ENCODE measurements at places on chromosomes 6 and 20.

DNA sequence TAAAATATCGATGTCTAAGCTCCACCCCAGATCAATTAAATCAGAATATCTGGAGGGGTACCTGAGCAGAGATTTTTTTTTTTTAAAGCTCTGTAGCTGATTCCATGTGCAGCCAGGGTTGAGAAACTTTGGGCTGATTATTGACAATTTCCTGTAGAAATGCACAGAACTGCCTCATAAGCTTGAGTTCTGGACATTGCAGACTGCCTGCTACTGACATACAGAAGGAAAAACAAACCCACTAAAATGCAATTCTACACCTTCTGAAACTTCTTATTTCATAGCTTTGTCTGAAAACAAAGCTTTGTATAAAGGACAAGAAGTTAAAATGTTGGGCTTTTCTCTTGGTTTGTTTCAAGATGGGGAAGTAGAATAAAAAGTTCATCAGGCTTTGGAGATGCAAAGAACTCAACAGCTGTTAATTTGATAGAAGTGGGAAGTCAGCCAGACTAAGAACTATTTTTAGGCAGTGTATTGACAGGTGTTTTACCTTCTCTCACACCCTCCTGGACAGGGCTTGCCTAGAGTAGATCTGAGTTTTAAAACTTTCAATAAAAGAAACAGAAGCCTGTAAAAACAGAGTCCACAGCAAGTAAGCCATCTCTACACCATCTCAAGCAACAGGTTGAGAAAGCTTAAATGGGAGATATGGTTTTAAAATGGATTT, 147.7 kb downstream of the KCNQ5 start:
- no peaks in the 10 kb centered on the region for H3K4me1 ChIP-seq
- no peak for DNase-seq
- no peaks in the 10 kb centered on the region for H3K36me3 ChIP-seq
- H3K27ac ChIP-seq, result no peak overlapping the region
- no peak overlapping the region for H3K4me3 ChIP-seq

- H3K4me3 ChIP-seq, result no peak overlapping the region
- H3K27ac ChIP-seq, result no peak overlapping the region
- H3K4me1 ChIP-seq, result no peaks in the 10 kb centered on the region
- H3K27me3 ChIP-seq, result no peaks in the 10 kb centered on the region
- H3K36me3 ChIP-seq, result no peaks in the 10 kb centered on the region
Observed at GRCh38 chr20:44945261-44945660, 14.9 kb downstream of the TOMM34 start.

- DNase-seq, result no peak
- H3K27ac ChIP-seq, result no peak overlapping the region
- H3K4me1 ChIP-seq, result no peaks in the 10 kb centered on the region
Observed at GRCh38 chr6:55276745-55277530, 50.3 kb upstream of the GFRAL start.

DNA sequence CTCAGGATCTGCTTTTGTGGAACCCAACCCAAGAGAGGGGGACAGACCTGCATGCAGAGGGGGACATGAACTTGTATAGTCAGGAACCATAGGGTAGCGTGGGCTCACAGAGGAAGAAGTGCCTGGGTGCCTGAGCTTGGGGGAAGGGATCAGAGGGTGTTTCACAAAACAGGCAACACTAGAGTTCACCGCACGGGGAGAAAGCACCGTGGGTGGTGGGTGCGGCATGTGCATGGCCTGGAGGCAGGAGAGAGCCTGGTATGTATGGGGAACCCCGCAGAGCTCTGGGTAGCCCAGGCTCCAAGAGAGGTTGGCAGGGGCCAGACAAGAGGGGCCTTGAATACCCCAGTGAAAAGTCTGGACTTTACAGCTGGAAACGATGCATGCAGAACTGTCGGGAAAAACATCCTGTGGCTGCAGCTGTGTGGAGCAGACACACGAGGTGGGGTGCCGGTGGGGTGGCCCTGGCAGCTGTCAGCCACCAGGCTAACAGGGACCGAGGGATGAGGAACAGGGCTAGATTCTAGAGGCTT, 6.7 kb upstream of the EMILIN3 start:
- H3K36me3 ChIP-seq, result no peaks in the 10 kb centered on the region
- no peak for DNase-seq
- H3K27me3 ChIP-seq, result no peaks in the 10 kb centered on the region
- no peaks in the 10 kb centered on the region for H3K4me1 ChIP-seq
- no peak overlapping the region for H3K4me3 ChIP-seq
- no peak overlapping the region for H3K27ac ChIP-seq

DNA sequence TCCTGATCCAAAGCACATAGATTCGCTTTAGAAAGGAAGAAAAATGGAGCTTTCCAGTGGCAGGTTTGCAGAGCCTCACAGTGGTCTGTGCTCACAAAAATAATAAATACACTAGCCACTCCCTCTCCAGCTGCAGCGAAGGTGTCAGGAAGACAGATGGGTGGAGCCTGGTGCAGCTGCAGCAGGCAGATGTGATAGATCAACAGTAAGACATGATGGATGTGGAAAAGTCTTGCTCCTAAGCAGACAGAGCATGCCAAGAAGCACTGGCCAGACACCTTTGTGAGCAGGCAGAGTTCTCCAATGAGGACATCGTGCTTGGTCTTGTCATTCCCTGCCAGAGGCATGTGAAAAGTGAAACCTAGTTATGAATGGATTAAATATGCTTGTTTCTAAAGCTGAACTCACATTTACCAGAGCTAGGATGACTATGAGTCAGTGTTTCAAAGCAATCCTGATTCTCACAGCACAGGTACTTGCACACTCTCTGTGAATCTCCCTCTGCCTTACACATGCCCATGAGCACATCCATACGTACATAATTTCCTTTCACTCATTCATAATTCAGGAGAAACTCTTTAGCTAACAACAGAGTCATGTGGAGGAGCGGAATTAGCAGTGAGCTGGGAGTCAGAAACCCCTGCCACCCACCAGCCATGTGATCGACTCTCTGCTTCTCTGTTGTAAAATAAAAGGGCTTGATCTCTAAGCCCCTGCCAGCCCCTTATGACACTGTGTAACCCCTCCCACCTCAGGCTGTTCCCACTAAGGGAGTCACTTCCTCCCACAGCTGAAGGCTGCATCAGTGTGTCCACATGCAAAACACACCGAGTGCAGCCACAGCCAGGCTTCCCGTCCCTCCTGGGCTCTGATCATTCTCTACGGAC, 111.2 kb downstream of the SCML4 start:
- H3K4me3 ChIP-seq, result no peak overlapping the region
- H3K27ac ChIP-seq, result no peak overlapping the region
- DNase-seq, result no peak
- no peaks in the 10 kb centered on the region for H3K27me3 ChIP-seq
- no peaks in the 10 kb centered on the region for H3K4me1 ChIP-seq
- H3K36me3 ChIP-seq, result no peaks in the 10 kb centered on the region

- DNase-seq, result no peak
- no peaks in the 10 kb centered on the region for H3K36me3 ChIP-seq
- H3K27ac ChIP-seq, result no peak overlapping the region
Observed at GRCh38 chr6:155183095-155183494, 80.7 kb upstream of the CLDN20 start.

GRCh38 chr6:27088068-27088467, 159.4 kb upstream of the PRSS16 start:
- no peak for DNase-seq
- H3K4me3 ChIP-seq, result no peak overlapping the region
- H3K4me1 ChIP-seq, result no peaks in the 10 kb centered on the region
- no peaks in the 10 kb centered on the region for H3K27me3 ChIP-seq

DNA sequence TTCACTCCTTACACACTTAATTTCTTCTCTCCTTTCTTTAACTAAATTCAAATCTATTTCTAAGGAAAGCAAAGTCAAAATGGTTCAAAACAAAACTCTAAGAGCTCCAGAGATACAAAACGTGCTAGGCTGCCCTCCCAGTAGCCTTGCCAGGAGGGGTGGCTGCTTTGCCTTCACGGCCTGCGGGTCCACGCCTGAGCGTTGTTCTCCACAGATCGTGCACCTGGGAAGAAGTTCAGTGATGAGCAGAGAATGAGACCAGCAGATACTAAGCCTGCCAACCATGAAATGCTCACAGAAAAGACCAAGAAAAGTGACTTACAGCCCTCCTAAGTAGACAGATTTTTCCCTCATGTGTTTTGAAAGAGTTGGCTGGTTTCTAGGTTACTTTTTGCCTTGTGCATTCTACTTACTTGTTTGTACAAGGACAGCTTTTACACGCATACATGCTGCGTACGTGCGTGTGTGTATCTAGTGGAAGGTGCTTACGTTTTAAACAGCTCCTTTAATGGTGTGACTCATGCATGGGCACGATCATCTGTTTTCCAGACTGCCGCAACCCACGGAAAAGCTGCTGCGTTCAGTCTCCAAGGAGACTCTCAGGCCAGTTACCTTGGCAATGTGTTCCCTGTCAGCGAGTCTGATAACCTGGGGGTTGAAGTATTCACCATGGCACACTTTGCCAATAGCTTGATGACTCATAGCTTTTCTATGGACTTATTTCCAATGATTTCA, 32.4 kb upstream of the PBOV1 start:
- no peaks in the 10 kb centered on the region for H3K36me3 ChIP-seq
- peak overlapping the region; percentile 43 for H3K4me3 ChIP-seq
- H3K27ac ChIP-seq, result no peak overlapping the region
- DNase-seq, result peak; percentile 71
- no peaks in the 10 kb centered on the region for H3K27me3 ChIP-seq

DNA sequence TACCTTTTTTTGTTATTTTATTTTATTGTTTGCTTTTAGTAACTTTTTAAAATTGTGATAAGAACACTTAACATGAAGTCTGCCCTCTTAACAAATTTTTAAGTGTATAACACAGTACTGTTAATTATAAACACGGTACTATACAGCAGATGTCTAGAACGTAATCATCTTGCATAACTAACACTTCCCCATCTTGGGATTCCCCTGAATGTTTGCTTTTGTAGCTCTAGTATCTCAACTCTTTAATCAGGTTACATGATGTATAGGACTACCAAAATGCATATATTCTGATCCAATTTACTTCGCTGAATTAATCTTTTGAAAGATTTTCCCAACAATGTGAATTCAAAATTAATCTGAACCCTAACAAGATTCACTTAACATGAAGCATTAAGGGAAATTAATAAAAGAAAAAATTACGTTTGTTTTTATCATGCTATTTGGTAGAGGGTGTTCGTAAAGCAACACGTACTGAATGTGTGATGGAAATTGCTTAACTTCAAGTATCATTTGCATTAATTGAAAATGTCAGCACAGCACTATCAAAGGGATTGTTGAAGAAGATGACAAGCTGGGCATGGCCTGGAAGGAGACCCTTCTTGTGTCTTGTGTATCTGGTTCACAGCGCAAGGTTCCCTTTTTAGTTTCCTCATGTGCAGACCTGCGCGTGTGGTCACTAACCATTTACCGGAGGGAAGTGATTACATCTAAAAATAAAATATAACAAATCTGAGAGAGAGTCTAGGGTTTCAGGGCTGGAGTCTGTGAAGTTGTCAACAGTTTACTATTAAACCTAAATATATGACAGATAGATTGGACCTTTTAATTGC, 15.2 kb downstream of the COL19A1 start:
- H3K27me3 ChIP-seq, result no peaks in the 10 kb centered on the region
- no peak for DNase-seq
- no peak overlapping the region for H3K27ac ChIP-seq
- H3K4me1 ChIP-seq, result no peaks in the 10 kb centered on the region
- H3K4me3 ChIP-seq, result no peak overlapping the region
- H3K36me3 ChIP-seq, result no peaks in the 10 kb centered on the region

All from aorta (tissue), 5 donors.